ENCODE measurements at places on chromosomes 6 and 20.
A peak's percentile ranks its signal among the peaks of the same experiment; 100 is the strongest.

- DNase-seq, result no peak
These were observed 55.4 kb upstream of the GATA5 start for GRCh38 chr20:62531046-62531838.

DNA sequence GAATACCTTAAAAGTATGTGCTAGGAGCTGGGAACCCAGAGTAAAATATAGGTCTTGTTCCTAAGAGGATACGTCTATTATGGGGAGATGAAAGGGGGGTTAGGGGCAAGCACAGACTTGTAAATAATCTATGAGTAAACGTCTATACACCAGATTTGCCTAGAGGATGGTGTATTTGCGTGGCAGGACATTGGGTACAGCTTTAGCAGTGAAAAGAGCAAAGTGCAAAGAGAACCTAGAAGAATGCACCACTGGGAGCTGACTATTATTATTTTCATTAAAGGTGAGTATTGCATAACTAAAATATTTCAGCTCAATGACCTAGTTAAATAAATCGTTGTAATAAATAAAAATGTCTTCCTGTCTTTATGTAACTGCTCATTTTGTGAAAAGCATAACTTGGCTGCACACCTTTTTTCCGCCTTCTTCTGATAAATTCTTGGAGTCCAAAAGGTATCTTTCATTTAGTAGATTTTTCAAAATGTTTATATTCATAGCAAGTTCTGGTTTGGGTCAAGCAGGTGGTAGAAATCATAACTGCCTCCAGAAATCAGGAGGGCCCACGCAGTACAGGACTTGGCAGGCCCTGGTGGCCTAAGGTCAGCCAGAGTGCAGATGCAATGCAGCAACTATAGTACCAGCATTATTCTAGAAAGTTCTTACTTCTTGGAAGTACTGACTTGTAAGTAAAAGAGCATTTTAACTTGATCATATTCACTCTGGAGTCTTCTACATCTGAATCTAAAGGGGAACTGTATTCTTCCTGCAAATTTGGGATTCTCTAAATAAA is 357.2 kb downstream of the PLCB1 start:
- DNase-seq, result peak; percentile 58

DNA sequence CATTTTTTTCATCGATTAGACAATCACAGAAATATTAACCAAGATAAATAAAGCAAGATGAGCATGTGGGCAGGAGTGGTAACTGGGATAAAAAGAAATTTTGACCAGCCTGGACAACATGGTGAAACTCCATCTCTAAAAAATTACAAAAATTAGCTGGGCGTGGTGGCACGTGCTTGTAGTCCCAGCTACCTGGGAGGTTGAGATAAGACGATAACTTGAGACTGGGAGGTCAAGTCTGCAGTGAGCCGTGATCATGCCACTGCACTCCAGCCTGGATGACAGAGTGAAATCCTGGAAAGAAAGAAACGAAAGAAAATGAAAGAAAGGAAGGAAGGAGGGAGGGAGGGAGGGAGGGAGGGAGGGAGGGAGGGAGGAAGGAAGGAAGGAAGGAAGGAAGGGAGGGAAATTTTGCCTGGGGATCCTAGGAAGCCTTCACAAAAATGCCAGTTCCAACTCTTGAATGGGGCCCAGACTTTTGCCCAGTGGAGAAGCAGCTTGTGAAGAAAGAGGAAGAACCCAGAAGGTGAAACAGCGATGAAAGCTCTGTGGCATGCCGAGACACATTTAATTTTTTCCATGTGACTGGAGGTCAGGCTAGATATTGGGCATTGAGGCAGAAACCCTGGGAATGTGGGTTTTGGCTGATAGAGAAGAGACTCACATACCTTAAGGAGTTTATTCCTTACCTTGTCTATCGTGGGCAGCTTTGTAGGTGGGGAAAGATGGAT is 20.3 kb downstream of the CCDC170 start:
- no peak for DNase-seq

- DNase-seq, result no peak
These were observed 46.7 kb downstream of the TMEM170B start for GRCh38 chr6:11584244-11584643.

DNA sequence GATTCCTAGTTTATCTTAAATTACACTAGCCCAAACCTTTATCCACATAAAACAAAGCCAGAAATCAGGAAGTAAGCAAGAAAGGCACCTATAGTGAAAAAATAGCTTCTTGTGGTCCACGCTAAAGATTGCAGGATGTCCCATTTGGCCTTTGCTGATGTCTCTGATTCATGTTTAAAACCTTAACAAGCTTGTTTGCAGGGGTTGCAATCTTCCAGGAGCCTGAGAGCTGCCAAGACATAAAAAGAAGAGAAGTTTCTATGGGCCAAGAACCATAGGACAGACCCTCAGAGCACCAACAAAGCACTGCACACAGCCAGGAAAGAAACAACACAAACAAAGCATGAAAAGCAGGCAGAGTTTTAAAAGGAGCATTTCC is 49.4 kb downstream of the ADAT2 start:
- no peak for DNase-seq

DNA sequence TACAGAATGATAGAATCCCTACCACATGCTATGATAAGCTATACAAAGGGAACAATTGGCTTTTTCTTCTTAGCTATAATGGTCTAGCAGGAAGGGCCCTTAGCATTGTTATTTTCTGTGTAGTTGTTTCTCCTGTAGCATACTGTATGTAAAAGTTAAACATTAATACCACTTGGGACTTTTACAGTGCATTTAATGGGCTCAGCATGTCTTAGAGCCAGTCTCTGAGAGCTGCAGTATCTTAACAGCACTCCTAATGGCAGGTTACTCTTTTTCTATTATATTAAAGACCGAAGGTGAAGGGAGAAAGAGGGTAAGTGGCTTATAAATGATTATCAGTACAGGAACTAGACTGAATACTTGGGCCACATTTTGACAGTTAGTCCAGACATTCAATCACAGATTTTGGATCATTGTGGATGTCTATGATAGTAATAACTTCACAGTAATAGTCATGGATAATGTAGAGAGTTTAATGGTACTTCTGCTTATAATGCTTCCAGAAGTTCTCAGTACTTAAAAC is 290.7 kb downstream of the PHF3 start:
- DNase-seq, result no peak

- DNase-seq, result no peak
These were observed 43.2 kb upstream of the PLCB4 start for GRCh38 chr20:9025643-9026042.

All from left ventricle myocardium superior (tissue), 1 donor.